CD4-positive, CD25-positive, alpha-beta regulatory T cell (primary cell): ENCODE measurements at places on chromosomes 12 and 14.

- DNase-seq = no peak
Measured at GRCh38 chr14:54192610-54193009, 204.2 kb upstream of the CDKN3 start.

GRCh38 chr12:123237646-123238329 lies 4.6 kb downstream of the MTRFR start:
- DNase-seq = peak; percentile 80

DNA sequence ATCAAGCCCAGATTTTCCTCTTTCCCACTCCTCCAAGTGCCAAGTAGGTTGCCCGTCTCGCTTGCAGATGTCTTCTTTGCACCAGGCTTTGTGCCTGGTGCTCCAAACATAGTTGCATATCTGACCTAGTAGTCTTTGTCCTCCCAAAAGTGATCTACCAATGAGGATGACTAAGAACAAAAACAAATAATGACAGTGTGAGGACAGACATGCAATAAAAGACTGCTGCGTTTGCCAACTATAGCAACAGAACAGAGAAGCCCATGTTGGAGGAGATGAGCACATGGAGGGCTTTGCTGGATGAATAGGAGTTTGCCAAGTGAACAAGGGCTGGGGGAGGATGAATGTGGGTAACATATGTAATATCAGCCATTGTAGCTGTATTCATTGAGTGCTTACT lies 15.6 kb downstream of the DTX1 start:
- no peak for DNase-seq

DNA sequence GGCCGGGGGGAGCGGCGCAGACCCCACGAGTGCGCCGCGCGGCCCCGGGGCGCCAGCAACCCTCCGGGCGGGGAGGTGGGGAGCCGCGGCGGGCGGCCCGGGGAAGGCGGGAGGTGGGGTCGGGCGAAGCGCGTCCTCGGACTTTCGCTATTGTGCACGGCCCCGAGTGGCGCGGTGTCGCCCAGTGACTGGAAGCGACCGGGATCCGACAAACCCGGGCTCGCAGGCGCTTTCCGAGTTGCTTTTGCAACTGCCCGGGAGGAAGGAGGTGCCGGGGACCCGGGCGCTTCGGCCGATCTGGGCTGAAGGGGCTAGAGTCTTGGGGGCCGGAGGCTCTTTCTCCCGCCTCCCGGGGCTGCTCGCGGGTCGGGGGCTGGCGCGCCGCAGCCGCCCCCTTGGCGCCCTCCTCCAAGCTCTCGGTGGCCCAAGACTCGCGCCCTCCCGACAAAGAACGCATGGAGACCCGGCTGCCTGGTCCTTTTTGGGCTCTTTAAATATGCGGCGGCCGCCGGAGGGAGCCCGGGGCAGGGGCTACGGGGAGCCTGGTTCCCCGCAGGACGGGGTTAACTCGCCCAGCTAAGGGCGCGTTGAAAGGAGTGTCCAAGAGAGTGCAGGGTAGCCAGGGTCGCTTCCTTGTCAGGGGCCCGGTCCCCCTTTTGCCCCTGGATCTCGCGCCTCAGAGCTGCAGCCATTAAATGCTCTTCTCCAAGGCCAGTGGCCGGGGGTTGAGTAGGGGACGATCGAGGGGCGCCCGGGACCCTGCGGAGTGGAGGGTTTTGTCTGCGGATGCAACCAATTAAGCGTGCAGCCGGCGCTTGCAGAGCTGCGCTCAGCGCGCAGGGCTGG lies 1.4 kb downstream of the HMGA2 start:
- peak; percentile 2 for DNase-seq

DNA sequence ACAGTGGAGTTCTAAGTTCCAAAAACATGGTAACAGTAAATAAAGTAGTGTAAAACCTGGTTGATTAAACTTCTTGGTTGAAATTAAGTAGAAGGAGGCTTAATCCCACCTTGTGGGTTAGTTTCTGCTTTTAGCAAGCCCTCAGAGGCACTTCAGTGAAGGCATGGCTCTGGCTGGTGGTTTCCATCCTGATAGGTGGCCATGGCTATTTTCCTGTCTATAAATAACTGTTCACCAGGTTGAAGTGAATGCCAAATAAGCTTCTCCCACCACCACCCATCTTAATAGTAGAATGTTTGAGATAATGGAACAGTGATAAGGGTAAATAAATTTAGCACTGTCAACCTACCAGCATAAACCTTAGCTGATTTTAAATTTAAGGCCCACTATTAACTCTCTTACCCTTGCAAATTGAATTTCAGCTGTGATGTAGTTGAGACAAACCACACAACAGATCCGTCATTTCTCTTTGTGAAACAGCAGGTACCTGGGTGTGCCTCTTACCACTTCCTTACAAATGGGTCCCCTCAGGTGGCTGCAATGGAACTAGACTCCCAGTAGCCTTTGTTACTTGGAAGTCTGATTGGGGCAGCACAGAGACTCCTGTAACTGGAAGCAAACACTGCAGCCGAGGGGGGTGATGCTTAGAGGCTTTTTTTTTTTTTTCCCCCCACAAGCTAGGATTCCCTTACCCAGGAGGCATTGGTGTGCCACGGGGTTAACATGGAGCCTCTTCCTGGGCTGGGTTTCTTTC lies 41.4 kb downstream of the DAAM1 start:
- no peak for DNase-seq

DNA sequence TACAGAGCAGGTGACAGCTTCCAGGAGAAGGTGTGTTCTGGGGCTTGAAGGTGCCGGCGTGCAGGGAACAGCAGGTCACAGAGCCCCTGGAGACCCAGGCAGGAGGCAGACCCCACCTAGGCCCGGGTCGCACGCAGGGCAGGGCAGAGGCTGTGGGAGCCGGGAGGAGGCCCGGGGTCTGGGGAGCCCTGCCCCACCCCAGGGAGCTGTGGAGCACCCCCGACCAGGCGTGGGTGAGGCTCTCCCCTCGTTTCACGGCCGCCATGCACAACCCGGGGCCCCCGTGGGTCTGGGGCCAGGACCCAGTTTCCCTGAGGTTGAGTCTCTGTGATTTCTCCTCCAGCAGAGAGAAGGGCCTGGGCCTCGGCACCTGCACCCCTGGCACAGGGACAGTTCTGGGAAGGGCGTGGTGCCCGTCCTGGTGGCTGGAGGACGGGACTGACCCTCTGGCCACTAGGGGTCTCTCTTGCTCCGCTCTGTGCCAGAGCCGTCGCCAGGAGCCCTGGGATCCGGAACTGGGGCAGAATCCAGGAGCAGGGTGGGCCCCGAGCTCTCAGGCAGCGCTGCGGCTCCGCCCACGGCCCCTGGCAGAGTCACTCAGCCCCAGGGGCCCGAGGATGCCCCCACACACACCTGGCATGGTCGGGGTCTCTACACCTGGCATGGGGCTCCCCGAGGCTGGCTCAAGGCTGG lies 75.2 kb upstream of the FBRSL1 start:
- DNase-seq = peak; percentile 60

- DNase-seq = no peak
Measured at GRCh38 chr14:45491914-45492313, 238.9 kb upstream of the MIS18BP1 start.

GRCh38 chr12:47079468-47079980 lies at the start of the genes AMIGO2 and PCED1B:
AMIGO2 (minus strand) TSS chr12:47079959; CDS start chr12:47079002, 957 bp downstream.
PCED1B (plus strand) TSS chr12:47079621; CDS start chr12:47235064, 155,443 bp downstream.
- DNase-seq = peak; percentile 74

GRCh38 chr14:61188196-61188595 lies 92.9 kb downstream of the TMEM30B start:
- peak; percentile 52 for DNase-seq

- no peak for DNase-seq
Measured at GRCh38 chr14:53943751-53944083, 12.9 kb downstream of the BMP4 start.

- DNase-seq = no peak
Measured at GRCh38 chr14:64741961-64742360, 37.7 kb downstream of the PLEKHG3 start.

GRCh38 chr12:70876952-70877351 lies 43.6 kb downstream of the PTPRR start:
- no peak for DNase-seq

DNA sequence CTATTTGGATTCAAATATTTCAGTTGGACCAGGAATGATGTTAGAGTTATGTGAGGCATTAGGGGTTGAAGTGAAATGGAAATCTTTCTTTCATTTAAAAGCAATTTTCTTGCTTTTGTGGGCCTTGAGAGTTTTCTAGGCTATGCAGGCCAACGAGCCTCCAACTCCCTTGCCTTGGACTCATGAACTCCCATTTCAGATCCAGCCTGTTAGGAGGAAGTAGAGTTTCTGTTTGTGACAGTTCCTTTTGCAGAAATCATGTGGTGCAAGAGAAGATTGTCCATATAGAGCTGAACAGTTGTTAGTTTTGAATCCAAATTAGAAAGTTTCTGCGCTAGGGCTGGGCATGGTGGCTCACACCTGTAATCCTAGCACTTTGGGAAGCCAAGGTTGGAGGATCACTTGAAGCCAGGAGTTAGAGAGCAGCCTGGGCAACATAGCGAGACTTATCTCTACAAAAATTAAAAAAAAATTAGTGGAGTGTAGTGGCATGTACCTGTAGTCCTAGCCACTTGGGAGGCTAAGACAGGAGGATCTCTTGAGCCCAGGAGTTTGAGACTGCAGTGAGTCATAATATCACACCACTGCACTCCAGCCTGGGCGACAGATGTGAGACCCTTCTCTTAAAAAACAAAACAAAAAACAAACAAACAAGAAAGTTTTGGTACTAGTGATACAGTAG lies 47.3 kb upstream of the MED13L start:
- DNase-seq = peak; percentile 21

- DNase-seq = no peak
Measured at GRCh38 chr12:26492406-26492805, 297.0 kb downstream of the SSPN start.

GRCh38 chr14:90511252-90511651 lies 114.4 kb downstream of the CALM1 start:
- DNase-seq = no peak

DNA sequence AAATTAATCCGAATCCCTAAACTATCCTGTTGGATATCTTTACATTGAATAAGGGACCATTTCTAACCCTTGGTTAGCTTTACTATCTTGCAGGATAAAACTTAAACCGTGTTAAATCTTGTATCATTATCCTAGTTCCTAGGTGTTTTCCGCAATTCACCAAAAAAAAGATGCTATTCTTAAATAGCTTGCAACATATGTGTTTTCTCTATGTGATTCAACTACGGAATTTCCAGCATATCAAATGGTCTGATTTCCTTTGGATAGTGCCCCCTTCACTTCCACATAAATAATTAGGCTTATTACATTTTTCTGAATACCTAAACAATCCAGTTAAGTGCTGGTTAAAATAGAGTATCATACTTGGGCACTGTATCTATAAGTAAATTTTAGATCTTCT lies 130.3 kb downstream of the ITPR2 start:
- DNase-seq = no peak

DNA sequence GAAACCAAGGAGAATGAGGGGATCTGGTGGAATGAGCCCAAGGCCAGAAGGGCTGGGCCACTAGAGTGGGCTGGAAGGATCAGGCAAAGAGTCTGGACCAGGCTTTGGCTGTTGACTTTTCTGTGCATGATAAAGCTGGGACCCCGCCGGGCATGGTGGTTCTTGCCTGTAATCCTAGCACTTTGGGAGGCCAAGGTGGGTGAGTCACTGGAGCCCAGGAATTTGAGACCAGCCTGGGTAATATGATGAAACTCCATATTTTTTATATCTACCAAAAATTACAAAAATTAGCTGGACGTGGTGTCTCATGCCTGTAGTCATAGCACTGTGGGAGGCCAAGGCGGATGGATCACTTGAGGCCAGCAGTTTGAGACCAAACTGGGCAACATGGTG lies 393 bp upstream of the KLHL33 start:
- no peak for DNase-seq

DNA sequence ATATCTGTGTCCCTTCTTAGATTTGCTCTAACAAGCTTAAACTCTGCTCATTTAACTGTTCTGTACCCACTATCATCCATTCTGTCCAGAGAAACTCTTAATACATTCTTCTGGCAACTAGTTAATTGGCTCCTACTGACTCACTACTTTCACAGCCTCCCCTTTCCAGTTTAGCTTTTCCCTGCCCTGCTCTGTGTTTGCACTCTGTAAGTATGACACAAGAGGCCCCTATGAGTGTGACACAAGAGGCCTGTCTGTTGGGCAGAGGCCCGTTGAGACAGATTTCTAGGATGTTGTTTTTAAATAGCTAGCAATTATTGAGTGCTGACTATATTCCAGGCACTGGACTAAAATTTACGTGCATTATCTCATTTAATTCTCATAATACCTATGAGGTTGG lies 246.0 kb upstream of the DAAM1 start:
- DNase-seq = no peak

- no peak for DNase-seq
Measured at GRCh38 chr14:95191445-95192199, 34.3 kb upstream of the DICER1 start.

DNA sequence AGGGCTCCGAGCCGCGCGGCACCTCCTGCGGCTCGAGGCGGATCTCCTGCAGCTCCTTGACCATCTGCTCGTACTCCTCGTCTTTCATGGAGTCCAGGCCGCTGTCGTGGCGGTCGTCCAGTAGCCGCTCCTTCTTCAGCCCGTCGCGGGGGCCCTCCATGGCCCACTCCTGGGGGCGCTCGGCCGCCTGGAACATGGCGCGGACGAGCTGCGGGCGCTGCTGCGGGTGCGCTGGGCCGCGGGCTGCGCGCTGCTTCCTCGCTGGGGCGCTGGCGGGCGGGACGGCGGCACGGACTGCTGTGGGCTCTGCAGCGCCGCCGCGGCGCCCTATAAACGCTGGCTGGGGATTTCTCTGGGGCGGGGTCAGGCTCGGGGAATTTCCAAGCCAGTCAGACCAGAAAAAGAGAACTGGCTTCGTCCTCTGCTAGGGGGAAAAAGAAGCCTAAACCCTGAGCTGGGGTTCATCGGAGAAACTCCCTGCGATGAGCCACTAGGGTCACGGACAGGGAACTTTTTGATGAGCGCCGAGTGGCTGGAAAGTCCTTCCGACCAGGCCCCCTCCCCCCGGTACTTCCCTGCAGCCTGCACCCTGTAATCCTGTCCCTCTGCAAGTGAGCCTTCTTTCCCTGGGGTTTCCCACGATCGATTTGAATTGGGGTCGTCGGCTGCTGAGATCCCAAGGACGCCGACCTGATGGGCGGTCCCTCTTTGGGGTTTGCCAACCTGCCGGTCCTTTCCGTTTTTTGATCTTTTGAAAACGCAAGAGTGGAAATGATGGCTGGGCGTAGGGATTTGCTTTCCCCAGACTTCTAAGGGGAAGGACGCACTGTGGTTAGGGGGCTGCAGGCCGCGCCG lies at the start of gene NFKBIA:
NFKBIA (minus strand) TSS at position 301 of the 855 bp plus-strand sequence; CDS start at position 196, 105 bp downstream.
- DNase-seq = peak; percentile 93

- DNase-seq = no peak
Measured at GRCh38 chr14:105420101-105420973, 710 bp downstream of the MTA1 start.

DNA sequence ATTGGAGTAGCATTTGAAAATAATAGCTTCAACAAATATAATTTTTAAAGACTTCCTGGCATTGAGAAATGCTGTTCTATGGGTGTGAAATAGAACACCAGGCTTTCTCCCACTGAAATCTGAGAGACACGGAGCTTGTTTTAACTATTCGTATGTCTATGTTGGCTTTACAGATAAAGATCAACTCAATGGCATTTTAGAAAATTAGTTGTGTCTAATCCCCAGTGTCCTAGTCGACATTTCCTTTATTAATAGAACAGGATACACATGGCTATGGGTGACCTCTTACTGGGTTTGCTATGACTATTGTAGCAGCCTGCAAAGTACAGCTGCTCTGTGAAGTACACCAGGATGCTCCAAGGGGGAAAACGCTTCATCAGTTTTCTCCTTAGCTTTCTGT lies 159.3 kb downstream of the SLC25A21 start:
- DNase-seq = no peak
